ENCODE measurements at places on chromosomes 1 and 21.

DNA sequence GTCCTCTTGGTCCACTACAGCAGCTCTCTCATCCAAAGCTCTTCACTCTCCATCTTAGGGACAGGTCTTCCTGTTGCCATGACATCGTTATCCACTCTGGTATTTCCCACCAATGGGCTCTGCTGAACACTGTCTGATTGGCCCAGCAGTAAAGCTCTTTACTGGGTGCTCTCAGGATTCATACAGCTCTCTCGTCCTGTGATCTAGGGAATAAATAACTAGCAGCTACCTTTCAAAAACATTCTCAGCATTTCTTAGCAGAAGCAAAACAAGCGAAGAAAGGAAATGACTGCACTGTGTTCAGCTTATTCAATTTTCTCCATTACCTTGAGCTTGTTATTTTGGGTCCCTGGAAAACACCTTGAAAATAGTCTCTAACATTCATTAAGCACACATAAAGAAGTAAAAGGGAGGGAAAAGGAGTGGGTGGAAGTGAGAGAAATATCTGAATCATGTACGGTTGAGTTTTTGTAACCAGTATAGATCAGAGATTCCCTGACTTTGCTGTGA, 163.4 kb upstream of the SGIP1 start:
- DNase-seq: no peak

DNA sequence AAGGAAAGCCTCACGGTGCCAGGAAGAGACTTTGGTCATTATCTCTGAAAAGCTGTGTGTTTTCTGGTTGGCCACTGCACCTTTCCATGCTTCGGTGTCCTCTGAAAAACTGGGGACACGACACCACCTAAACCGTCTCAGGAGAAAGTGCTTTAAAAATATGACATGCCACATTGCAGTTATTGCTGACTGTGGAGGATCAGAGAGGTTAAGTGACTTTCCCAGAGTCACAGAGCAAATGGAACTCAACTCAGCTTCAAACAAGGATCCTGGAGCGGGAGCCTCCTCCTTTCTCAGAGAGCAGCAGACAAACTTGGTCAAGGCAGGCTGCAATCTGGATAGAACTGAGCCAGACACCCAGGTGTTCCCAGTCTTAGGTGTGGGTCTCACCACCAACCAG, 13.8 kb downstream of the MYOM3 start:
- no peak for DNase-seq

GRCh38 chr1:244968881-244969280, 104.5 kb upstream of the HNRNPU start:
- DNase-seq: no peak

GRCh38 chr1:7267493-7267892, 482.2 kb downstream of the CAMTA1 start:
- DNase-seq: no peak

DNA sequence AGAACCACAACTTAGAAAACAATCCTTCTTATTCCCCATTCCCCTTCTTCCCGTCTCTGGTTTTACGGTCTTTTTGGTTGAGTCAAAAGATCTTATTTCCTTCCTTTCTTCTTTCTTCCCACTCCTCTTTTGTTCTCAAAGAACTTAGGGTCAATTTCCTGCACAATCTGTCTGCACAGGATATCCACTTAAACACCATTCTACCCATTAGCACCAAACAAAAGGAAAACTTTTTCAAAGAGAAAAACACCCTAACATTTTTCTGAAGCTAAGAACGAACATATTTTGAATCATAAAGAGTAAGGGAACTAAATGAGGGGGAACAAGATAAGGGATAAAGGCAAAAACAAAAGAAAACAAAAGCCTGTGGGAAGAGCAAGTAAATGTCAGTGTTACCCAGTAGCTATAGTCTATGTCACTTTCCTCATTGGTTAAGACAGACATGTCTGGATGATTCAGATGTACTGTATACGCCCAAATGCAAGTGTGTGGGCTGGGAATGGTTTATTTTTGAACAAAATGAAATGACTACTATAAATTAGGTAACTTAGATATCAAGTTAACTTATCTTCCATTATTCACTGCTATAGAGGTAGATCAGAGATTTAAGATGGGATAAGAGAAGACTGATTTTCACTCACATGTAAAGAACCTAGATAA, 59.9 kb downstream of the TOR3A start:
- DNase-seq: peak; percentile 78

GRCh38 chr1:21175324-21175669, 1.4 kb downstream of the EIF4G3 start:
- DNase-seq: no peak

DNA sequence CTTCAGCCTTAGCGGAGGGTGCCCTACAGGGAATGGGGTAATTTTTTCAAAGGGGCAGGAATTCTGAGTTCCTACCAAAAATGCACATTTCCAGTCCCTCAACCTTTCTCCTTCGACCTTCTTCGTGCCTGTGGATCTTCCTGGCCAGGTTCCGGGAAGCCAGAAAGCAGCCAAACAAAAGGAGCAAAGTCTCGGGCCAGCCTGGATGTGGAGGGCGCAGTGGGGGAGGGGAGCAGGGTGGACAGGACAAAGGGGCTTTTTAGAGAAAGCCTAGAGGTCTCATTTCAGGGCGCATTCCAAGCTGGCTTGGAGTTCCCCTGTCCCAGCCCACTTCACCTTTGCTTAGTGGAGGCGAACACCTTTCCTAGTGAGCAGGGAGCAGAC, 2.9 kb upstream of the INAVA start:
- no peak for DNase-seq

GRCh38 chr1:226632922-226633351, 84.4 kb downstream of the STUM start:
- DNase-seq: no peak

- DNase-seq: no peak
These were observed 156.7 kb upstream of the NEGR1 start for GRCh38 chr1:72439036-72439435.

GRCh38 chr1:248872752-248873408, 14.0 kb upstream of the ZNF692 start:
- DNase-seq: peak; percentile 77

DNA sequence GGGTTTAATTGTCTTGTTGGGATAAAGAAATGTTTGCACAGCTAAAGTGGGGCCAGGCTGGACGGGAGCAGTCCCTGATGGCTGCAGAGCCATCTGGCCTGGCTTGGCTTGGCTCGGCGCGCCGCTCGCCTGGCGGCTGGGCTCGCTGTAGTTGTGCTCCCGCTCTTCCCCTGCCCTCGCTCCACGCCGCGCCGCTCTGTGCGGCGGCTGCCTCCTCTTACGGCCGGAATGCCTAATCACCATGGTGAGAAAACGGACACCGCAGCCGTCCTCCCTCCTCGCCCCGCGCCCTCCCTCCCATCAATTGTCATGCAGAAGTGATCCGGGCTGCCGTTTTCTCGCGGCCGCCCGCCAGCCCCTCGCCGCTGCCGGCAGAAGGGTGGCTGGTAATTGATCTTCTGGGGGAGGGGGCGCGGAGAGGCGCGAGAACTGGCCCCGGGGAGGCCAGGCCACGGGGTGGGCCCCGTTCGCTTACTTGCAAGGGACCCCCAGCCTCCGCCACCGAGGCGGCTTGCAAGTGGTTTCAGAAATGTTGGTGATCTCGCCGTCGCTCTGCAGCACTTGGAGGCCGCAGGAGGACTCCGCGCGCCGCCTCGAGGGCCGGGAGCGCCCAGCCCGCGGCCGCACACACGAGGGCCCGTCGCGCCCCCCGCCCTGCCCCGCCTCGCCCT, 12.4 kb downstream of the RNF220 start:
- no peak for DNase-seq

DNA sequence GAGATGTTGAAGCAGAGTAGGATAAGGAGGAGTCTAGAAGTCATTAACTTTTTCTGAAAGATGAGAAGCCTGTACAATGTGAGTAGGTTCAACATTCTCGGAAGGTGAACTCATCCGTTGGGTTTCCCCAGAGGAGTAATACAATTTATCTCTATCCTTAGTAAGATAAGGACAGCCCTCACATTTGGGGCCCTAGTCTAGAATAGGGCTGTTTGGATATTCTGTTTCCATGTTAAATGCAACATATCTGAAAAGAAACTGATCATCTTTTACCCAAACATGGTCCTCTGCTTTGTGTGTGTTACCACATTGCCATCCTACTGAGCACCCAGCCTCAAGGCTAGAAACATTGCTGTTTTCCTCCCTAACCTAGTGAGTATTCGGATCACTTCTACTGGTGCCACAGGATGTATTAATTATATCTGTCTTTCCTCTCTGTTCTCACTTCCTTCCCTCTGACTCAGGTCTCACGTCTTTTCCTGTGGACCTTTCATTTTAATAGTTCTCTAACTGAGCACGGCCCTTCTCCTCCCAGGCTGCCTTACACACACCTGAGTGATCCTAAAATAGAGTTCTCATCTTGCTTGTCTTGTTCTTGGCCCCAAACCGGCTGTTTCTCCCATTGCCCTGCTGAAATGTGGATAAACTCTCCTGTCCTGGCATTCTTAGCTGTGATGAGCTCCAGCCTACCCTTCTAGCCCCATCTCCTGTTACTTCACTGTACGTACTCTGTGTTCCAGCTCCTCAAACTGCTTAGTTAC, 91.7 kb downstream of the CDC14A start:
- DNase-seq: no peak
